ENCODE measurements at places on chromosomes 5 and 9.

GRCh38 chr5:1385395-1386273 is 40.7 kb upstream of the CLPTM1L start:
- peak; percentile 85 for DNase-seq

GRCh38 chr5:125481506-125482465 is 735.3 kb upstream of the ZNF608 start:
- no peak for DNase-seq

DNA sequence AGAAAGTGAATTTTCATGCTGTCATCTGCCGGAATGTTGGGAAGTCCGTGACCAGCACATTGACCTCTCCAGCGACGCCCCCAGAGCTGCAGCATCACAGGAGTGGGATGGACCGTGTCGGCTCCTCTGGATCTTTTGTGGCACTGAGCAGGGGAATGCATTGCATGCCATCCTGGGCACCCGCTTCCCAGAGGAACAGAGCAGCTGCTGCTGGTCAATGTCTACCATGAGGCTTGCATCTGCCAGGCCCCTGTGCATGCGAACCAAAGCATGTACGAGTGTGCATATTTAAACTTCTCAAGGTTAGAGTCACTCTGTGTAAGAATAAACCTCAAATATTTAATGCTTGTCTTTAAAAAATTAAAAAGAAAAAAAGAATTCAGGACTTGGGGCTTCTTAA is 414.8 kb downstream of the GADD45G start:
- no peak for DNase-seq

GRCh38 chr9:79639354-79639753 is 67.6 kb downstream of the TLE4 start:
- DNase-seq = no peak

GRCh38 chr5:138869038-138869437 is 6.1 kb downstream of the LRRTM2 start:
- DNase-seq = no peak

- no peak for DNase-seq
Observed at GRCh38 chr5:141843156-141843927, 34.9 kb downstream of the PCDH1 start.

DNA sequence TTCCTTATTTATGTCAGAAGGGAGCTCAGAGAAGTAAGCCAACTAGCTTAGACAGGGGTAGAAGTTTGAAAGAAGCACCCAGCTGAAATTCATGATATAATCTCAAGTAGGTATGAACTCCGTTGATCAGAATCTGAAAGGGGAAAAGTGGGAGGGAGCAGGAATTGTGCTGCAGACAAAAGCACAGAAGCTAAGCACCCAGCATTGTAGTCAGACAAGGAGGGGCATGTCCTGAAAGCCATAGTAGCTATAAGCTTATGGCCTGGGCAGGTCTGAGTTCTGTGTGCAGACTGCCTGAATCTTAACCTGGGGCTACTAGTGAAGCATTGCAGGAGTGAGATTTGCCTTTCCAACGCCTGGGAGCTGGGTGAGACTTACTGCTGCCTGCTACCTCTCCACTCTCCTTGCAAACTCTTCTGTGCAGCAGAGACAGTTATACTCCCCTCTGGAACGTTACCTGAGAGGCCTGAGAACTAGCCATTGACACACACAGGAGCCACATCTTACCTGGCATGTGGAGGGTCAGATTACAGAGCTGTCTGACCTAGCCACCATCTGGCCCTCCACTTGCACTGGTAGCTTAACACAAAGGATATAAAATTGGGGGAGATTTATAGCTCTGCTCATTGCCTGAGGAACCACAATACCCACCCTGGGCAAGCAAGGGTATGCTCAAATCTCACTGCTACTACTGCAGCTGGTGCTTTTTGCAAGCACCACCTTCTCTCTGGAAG is 9.8 kb upstream of the CYLC2 start:
- no peak for DNase-seq

- no peak for DNase-seq
Observed at GRCh38 chr5:179166171-179166885, 106.2 kb downstream of the ZNF354C start.

DNA sequence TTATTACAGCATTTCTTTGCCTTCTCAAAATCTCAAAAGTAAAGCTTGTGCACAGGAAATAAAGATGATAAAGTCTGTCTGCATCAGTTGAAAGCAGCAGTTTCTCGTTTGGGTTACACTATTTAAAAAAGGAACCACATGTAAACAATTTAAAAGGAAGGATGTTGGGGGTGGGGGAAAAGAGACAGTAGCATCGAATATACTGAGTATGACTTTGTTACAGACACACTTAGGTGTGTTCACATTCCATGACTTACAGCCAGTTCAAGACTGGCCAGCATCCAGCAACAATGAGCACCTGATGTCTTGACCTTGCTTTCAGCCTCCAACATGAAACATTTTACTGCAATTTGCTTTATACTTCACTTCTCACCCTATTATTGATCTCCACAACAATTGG is 8.7 kb downstream of the GAPT start:
- DNase-seq = no peak

GRCh38 chr9:137224830-137225694 is at the start of gene CYSRT1:
TSS of gene CYSRT1 (plus strand) at chr9:137225174. CDS start at chr9:137225622, 448 bp downstream.
- no peak for DNase-seq

DNA sequence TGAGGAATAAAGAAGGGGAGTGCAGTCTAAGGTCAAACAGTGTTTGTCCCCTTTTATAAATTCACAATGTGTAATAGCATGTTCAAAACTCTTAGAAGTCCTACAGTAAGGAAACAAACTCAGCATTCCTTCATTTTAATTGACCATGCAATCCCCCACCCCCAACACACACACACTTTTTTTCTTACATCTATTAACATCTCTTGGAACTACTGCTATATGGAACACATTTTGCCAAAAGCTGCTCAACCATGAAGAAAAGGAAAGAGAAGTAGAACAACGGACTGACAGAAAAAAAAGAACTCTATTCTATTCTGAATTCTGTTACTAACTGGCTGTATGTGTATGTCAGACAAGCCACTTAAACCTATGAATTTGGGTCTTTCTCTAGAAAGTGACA is 2.8 kb upstream of the CTNNAL1 start:
- DNase-seq = no peak

DNA sequence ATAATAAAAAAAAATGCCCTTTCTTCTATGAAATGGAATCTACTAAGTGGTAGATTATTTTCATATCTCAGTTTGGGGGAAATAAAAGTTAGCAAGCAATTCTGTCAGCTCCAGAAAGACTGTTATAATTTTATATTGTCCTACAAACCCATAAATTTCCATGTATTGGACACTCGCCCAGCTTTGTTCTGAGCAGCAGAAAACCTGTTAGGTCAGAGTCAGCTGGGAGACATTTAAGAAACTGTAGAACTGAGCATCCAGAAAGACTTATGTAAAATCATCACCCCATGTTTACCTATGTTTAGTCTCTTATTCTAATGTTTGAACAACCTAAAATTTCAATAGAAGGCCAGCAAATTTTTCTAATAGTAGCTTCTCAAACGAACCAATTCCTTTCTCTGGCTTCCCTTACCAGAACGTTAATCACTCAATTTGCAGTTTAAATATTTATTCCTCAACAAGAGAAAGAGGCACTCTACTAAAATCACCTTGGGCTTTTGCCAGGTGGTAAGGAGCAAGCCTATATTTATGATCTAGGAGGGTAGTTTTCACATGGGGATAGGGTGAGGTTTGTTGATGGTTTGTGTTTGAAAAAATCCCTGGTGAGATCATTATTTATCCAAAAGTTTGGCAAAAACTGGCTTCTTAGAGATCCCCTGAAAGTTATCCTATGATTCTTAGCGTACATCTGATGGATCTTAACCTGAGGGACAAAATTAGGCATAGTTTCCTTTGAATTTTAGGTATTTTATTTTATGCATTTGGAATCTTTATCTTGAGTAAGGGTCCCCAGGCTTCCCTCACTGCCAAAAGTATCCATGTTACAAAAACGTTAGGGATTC is 34.4 kb downstream of the MACROH2A1 start:
- DNase-seq = no peak

DNA sequence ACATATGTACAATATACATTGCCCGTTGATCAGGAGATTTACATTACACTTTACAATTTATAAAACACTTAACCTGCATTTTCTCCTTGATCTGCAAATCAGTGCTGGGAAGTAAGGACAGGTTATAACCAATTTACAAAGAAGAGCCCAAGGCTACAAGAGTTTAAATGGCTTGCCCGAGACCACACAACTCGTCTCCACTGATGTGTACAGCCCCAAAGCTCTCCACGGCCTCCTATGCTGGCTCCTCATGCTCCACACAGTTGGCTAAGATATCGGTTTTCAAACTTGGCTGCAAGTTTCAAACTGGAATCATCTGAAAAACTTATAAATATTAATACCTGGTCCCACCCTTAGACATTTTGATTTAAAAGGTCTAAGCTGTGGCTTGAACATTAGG is 10.3 kb downstream of the ACTL7B start:
- DNase-seq = no peak
